Neural crest cell (in vitro differentiated cells): ENCODE measurements at places on chromosomes 3 and 15. TPM values are rescaled to one million over a fixed set of nuclear protein-coding genes. Genes with fewer than 3 reads are reported as not detected.

ERC2 gene
- total RNA-seq, result 12.2 and 13.5 TPM in 2 replicates

- DNase-seq, result no peak
Observed at GRCh38 chr3:192866804-192867203, 50.9 kb downstream of the MB21D2 start.

- DNase-seq, result no peak
Observed at GRCh38 chr3:186340204-186340603, 21.8 kb downstream of the DGKG start.

DNA sequence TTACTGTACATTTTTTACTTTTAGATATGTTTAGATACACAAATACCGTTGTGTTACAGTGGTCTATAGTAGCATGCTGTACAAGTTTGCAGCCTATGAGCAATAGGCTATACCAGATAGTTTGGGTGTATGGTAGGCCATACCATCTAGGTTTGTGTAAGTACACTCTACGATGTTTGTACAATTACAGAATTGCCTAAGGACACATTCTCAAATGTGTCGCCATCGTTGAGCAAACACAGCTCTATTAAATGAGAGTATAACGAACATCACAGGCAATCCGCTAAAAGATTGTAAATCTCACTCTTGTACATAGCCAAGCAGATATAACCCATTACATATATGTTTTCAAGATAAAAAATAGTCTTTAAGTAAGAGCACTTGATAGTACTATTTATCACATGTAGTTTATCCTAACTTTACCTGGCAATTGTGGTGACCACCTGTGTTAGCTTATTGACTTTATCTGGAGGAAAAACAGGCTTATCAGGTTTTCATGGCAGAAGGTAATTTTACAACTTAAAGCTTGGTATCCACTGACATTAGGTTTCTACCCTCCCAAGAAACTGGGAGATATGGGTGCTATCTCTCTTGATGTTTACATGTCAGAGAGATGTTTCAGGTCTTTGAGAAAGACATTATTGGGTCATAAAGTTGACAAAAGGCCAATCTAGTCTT, 898.7 kb downstream of the NSUN3 start:
- DNase-seq, result no peak

- no peak for DNase-seq
Observed at GRCh38 chr15:48366584-48367312, 35.5 kb downstream of the DUT start.
